IMR-90 (cell line): ENCODE measurements at places on chromosomes 2 and 18. TPM values are rescaled to one million over a fixed set of nuclear protein-coding genes. Genes with fewer than 3 reads are reported as not detected.

TTR gene
- total RNA-seq, result not detected in 2 replicates

TACR1 gene
- under 0.01 TPM in 2 replicates for total RNA-seq

DNA sequence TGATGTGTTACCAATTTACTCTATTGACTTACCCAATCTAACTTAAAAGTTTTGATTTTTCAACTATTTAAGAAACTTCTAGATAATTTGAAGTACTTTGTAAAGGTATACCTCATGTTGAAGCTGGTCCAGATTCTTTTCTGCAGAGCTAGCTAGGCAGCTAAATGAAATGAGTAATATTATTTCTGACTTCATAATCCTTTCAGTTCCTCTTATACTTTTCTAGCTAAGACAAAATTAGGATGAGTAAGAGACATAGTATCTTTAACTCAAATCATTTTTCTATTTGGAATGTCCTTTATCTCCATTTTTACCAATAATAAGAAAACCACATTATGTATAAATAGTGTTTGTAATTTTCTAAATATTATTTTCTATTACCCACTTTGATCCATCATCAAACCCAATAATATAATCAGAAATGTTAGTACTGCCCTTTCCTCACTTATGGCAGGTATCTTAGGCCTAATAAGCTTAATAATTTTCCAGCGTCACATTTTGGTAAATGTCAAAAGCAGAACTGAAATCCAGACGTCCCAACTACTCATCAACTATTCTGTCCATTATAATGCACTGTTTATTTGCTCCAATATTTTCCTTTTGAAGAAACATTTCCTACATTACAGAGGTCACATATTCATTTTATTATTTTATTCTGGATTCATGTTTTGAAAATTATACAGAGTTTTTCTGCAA is 456.6 kb downstream of the THSD7B start:
- H3K4me3 ChIP-seq, result no peak overlapping the region
- no peak overlapping the region for H3K27ac ChIP-seq

- no peak overlapping the region for H3K4me3 ChIP-seq
- no peaks in the 10 kb centered on the region for H3K27me3 ChIP-seq
- no peaks in the 10 kb centered on the region for H3K36me3 ChIP-seq
- no peak for DNase-seq
- H3K4me1 ChIP-seq, result no peaks in the 10 kb centered on the region
These were observed 27.4 kb upstream of the C2orf69 start for GRCh38 chr2:199883474-199884212.

DNA sequence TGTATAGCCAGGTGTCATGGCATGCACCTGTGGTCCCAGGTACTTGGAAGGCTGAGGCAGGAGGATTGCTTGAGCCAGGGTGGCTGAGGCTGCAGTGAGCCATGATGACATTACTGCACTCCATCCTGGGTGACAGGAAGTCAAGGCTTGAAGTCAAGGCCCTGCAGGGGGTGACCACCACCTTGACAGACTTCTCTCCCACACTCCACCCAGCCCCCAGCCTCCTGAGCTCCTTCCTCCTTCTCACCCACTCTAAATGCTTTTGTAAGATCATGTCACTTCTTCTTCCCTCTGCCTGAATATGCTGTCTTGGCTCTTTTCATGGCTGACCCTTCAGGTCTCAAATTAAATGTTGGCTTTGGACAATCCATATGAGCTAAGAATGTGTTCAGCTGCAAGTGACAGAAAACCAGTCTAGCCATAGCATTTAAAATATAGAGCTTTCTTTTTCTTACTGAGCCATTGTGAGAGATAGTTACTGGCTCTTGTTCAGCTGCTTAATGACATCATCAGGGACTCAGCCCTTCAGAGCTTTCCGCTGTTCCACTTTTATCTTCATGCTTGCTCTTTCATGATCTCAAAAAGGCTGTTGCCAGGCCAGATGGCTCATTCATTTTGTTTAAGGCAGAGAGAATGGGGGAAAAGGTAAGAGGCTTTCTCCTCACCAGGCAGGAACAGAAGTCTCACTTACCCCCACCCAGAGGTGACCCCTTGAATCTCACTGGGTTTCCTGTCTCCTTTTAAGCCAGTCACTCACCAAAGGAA is 36.7 kb upstream of the TTC39C start:
- no peak overlapping the region for H3K4me3 ChIP-seq
- peak; percentile 44 for DNase-seq
- H3K36me3 ChIP-seq, result no peaks in the 10 kb centered on the region
- H3K4me1 ChIP-seq, result peaks cover 11% of the 10 kb centered on the region

DNA sequence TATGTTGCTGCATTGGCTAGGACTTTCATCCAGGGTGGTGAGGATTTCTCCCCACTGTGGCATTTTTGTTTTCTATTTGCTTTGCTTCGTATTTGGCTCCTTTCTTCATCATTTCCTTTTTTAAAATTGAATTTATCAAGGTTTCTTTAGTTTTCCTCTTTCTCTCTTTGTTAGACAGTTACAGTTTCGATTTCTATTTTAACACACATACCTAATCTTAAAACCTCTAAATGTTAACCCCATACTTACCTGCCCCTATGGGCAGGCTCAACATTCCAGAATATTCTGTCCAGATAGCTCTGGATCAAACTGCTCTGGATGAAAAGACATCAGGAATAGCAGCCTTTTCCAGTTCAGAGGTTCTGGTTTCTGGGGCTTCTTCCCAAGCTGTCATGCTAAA is 49.2 kb downstream of the DIPK1C start:
- H3K27ac ChIP-seq, result no peak overlapping the region
- no peaks in the 10 kb centered on the region for H3K4me1 ChIP-seq
- H3K36me3 ChIP-seq, result no peaks in the 10 kb centered on the region
- peaks cover 24% of the 10 kb centered on the region for H3K27me3 ChIP-seq
